Liver (tissue), 10 donors: ENCODE measurements at places on chromosomes 13 and 19. TPM values are rescaled to one million over a fixed set of nuclear protein-coding genes. Genes with fewer than 3 reads are reported as not detected.

ZNF723 gene
- polyA plus RNA-seq = not detected

NUP58 gene
- polyA plus RNA-seq = 6.5 TPM

- no peak for DNase-seq
These were observed 47.2 kb downstream of the LYL1 start for GRCh38 chr19:13055213-13056051.

NXNL1 gene
- polyA plus RNA-seq = not detected

FLT3 gene
- 0.14 TPM for polyA plus RNA-seq

GRCh38 chr13:85638265-85638664, 161.0 kb downstream of the SLITRK6 start:
- no peak for DNase-seq

DNA sequence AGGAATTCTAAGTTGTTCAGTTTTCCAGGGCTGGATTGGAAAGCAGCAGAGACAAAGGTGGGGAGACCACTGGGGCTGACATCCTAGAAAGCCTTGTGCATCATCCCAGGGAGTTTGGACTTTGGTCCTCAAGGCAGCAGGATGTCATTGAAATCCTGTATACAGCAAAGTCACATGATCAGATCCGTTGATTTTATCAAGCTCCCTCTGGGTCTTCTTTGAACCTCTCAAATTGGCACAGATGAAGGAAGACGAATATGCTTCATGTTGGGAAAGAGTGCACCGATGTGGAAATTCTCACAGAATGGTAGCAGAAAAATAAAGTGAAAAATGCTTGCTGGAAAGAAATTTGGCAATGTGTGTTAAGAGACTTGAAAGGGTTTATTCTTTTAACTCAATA, 149.8 kb upstream of the TMTC4 start:
- DNase-seq = no peak

GRCh38 chr13:95060014-95060519, 241.2 kb downstream of the ABCC4 start:
- DNase-seq = no peak

DNA sequence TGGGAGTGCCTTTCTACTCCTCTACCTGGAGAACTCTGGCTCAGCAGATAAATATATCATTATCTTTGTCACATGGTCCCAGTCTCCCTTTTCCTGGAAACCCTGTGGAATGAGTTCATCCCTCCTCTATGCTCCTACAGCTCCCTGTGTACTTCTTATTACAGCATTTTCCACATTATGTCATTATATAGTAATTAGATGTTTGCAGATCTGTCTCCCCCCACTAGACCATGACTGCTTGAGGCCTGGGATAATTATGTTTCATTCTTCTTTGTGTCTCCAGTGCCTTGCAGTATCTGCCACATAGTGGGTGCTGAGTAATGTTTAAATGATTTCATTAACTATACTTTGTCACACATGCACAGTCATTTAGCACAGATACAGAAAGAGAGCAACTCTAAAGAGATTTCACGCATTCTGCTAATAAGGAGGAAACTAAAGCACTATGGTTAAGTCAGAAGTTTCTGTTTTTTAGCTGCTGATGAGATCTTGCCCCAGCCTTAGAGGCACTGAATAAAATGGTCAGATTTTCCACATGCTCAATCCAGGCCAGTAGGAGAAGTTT, 66.1 kb upstream of the DIAPH3 start:
- DNase-seq = no peak

GRCh38 chr13:40508767-40509342, 157.6 kb downstream of the FOXO1 start:
- no peak for DNase-seq

GRCh38 chr13:25869941-25870340, 181.9 kb downstream of the SHISA2 start:
- DNase-seq = no peak

KLK12 gene
- polyA plus RNA-seq = not detected

DNA sequence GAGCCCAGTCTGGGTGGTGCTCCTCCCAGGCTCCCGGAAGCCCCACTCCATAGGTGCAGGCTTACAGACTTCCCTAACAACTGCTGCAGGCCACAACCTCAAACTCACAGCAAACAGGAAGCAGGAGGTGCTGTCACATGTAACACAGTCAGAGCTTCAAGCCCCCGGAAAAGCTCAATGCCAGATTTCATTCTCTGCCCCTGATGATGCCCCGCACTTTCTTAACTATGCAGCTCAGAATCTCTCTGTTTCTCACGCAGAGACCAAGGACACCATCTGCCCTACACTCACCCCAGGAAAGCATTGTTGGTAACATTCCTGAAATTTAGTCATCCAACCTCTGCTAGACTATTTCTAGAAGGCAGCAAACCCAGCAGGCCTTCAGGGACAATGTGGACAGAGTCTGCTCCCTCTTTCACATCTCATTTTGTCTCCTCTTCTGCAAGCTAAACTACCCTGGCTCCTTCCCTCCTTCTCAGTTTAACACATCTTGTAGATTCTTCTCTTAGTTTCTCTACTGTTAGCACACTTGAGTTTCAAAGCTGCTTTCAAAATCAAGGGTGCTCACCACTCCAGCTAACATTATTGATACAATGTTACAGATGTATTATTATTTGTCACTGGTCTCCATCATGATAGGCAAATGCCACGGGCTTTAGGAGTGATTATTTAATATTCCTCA, 162.5 kb downstream of the KCTD12 start:
- DNase-seq = no peak

ZNF324B gene
- polyA plus RNA-seq = 0.53 TPM
